ENCODE measurements at places on chromosomes 3 and 15.

DNA sequence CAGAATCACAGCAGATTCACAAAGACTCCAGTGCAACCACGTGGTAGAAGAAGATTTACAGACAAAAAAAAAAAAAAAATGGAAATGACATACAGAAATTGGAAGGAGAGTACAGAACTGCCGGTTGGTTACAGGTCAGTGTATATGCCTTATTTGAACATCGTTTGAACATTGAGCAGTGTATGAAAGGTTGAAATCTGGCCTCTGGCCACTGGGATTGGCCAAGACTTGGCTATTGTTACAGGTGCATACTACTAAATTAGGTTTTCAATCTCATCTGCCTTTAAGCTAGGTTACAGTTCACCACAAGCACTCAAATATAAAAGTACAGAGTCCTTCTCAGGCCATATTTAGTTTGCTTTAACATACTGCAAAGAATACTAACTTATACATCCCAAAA is 59.8 kb downstream of the THBS1 start:
- no peak for DNase-seq

GRCh38 chr3:183254487-183255347 is 1.7 kb downstream of the B3GNT5 start:
- no peak for DNase-seq

GRCh38 chr3:122754929-122755328 is 38.7 kb downstream of the HSPBAP1 start:
- DNase-seq: no peak

GRCh38 chr15:77228828-77229227 is 157.9 kb upstream of the TSPAN3 start:
- no peak for DNase-seq

- DNase-seq: no peak
These were observed 154.5 kb upstream of the TBL1XR1 start for GRCh38 chr3:177351757-177352158.

- DNase-seq: no peak
These were observed 141.5 kb downstream of the PLOD2 start for GRCh38 chr3:146019508-146019907.

Measured in esophagus squamous epithelium (tissue), 5 donors.